ENCODE measurements at places on chromosomes 16 and 17. TPM values are rescaled to one million over a fixed set of nuclear protein-coding genes. Genes with fewer than 3 reads are reported as not detected.

The CLEC18B gene
- 0.26 TPM for total RNA-seq

DNA sequence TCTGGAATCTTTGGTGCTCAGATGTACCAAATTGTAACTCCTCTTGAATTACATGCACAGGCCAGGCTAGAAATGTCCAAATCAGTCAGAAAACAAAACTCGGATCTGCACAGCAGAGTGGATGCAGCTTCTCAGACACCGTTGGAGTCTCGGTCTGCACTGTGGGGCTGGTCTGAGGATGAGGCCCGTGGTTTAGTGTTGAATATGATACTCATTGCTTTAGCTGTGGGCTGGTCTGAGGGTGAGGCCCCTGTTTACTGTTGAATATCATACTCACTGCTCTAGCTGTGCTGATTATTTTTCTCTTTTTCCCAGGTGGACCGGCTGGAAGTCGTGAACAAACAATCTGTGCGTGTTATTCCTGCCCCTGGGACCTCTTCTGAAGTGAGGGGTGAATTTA, 35.0 kb downstream of the DBNDD1 start:
- no peak for DNase-seq

The ADAM11 gene
- total RNA-seq: under 0.01 TPM

GRCh38 chr17:13593021-13593751, 8.5 kb downstream of the HS3ST3A1 start:
- no peak for DNase-seq

DNA sequence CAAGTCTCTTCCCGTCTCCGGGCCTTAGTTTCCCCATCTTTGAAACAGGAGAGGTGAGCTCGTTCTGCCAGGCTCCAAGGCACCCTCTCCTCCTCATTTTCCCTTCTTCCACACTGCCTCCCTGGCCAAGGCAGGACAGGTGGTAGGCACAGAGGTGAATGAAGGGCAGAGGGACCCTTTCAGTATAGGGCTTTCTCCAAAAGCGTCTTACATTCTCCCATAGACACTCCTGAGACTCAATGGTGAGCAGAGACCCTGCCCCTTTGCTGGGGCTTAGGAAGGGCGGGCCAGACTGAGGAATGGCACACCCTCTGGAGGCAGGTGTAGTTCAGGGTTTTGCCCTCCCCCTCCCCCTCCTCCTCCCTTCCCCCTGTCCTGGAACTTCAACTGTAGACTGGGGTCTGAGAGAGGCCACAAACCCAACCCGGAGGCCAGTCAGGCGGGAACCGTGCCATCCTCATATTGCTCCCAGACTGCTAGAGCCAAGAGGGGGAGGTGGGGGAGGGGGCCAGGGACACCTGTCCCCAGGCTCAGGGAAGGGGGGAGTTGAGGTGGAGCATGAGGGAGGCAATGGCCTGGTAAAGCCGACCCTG, 1.9 kb downstream of the PLEKHH3 start:
- peak; percentile 78 for DNase-seq

DNA sequence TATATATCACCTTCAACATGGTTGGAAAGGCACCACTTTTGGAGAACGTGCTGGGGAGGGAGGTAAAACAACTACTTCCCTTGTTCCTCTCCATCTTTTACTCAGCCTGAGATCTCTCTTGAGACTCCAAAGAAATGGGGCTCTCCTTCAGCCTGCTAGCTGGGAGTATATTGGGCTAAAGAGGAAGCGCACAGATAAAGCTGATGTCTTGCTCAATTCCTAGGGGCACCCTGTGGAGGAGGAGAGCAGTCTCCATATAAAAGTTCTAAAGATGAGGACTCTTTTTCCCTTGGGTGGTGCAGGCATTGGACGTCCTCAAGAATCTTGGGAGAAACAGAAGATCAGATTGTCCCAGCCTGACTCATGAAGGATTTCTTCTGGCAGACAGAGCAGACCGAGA, 4.6 kb upstream of the ETV4 start:
- no peak for DNase-seq

The DOC2A gene
- total RNA-seq: not detected

- no peak for DNase-seq
Measured at GRCh38 chr17:2736956-2737355, 12.5 kb downstream of the CCDC92B start.

DNA sequence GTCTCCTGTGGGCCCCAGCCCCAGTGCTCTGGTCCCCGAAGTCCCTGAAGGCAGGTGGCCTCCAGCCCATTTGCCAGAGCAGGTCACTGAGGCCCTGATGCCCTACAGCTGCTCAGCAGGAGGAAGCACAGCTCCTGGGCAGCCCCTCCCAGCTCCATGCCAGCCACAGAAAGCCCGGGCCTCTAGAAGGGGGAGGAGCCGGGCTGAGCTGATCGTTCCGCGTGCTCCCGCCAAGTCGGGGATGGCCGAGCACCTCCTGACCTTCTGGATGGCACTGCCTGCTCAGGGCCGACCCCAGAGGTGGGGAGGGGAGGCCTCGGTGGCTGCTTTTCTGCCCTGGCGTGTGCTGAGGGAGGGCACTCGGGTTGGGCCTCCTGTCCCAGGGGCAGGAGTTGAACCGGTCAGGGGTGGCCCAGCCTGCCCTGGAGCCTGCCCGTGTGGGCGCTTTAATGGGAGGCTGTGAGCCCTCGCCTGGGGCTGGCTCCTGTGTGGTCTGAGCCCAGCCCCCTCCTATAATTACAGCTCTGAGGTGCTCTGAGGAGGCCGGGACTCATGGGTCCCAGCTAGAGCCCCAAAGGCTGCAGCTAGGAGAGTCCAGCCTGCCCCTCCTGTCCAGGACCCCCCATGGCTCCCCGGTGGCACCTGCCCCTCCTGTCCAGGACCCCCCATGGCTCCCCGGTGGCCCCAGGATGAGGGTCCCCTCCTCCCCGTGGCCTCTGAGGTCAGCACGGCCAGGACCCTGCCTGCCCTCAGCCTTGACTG, 29.7 kb downstream of the ZFPM1 start:
- DNase-seq: peak; percentile 67

DNA sequence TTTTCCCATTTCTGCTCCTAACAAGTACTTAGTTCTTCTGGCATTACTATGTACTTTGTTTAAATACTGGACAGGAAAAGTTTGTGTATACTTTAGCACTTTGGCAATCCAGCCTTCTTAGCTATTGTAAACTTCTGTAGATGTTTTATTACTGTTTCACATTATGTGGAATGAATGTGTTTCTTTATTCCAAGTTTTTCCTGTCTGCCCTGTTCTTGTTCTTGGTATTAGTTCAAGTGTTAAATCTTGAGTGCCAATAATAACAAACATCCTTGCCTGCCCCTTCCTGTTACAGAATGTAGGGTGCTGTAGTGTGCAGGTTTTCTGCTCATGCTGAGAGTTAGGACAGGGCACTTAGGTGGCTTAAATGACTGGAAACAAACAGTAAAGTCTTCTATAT, 7.3 kb upstream of the CAPNS2 start:
- no peak for DNase-seq

DNA sequence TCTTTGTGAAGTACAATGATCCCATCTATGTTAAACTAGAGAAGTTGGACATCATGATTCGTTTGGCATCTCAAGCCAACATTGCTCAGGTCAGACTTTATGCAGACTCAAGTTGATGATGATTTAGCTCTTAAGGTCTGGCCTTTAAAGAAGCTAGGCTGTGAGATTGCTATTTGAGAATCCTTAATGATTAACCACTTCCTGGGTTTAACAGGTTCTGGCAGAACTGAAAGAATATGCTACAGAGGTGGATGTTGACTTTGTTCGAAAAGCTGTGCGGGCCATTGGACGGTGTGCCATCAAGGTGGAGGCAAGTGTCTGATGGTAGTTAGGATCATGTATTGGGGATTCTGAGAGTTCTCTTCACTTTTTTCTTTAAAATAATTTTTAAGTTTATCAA, 40.3 kb downstream of the AP2B1 start:
- no peak for DNase-seq
